ENCODE measurements at places on chromosomes 3 and 15. TPM values are rescaled to one million over a fixed set of nuclear protein-coding genes. Genes with fewer than 3 reads are reported as not detected.

GRCh38 chr3:130548356-130548755, 31.4 kb downstream of the COL6A6 start:
- no peak for DNase-seq

GRCh38 chr15:36856339-36856973, 243.9 kb downstream of the MEIS2 start:
- DNase-seq = no peak

SHC4 gene
- 0.38 TPM for polyA plus RNA-seq

RGMA gene
- polyA plus RNA-seq = 36.5 TPM

GRCh38 chr3:157029365-157029790, 130.6 kb downstream of the CCNL1 start:
- no peak for DNase-seq

DNA sequence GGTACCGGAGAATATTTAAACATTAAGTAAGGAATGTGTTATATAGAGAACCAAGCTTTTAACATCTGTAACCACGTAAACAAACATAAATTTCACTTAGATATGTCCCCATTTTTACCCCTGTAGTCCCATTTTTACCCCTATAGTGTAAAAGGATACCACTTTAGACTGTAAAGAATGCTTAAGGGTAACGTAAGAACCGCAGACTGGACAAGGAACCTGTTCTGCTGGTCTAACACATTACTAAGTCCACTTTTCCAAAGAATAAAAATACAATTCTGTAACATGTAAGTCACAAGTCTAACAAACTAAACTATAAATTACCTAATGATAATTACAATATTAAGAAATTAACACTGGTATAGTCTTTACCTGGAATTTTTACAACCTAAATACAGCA, 2.9 kb downstream of the SLC12A6 start:
- DNase-seq = no peak

WWTR1 gene
- 21.0 TPM for polyA plus RNA-seq

SLC38A3 gene
- polyA plus RNA-seq = 1.3 TPM

DNA sequence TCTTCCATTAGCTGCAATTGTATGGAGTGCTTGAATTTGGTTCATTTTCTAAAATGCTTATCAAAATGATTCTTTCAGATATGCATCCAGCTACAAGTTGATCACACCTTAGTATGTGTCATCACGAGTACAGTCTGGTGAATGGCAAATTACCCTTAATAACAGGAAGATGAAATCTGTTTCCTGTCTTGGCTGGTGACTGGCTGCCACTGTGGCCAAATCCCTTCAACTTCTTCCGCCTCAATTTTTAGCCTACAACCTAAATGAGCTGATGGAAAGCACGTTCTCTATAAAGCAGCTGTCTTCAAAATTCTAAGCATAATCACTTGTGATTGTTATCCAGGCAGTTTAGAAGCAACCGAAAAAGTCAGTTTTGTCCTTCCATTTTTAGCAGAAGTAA, 387.1 kb upstream of the NECTIN3 start:
- no peak for DNase-seq

DNA sequence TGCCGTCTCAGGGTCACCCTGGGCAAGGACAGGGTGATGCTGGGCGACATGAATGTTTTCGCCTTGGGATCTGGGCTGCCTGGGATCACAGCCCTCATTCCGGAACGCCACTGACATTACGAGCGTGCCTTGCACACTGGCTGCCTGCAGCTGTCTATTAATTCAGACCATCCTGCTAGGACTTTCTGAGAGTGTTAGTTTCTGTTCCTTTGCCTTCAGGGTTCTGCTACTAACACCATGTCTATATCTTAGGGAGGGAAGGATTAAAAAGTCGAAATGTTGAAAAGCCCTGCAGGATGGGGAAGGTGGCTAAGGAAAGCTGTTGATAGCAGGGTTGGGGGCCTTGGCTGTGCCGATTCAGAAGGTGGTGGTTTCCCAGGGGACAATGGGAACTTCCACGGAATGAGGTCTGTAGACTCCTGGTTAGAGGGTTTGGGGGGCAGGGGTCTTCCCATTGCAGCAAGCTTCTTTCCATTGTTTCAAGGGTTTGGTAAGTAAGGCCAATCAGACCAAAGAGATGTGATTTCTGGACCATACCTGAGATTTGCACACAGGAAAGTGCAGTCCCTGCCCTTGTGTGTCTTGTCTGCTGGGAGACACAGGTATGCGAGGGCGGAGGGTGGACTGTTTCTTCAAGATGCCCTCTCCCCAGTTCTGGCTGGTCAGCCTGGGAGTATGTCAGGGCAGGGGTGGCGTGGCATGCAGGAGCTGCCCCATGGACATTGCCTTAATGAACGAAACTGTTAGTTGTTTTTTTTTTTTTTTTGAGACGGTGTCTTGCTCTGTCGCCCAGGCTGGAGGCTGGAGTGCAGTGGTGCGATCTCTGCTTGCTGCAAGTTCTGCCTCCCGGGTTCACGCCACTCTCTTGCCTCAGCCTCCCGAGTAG, 50.9 kb downstream of the RGMA start:
- no peak for DNase-seq

GRCh38 chr15:88990185-88990679, 77.1 kb upstream of the MFGE8 start:
- DNase-seq = no peak

DNA sequence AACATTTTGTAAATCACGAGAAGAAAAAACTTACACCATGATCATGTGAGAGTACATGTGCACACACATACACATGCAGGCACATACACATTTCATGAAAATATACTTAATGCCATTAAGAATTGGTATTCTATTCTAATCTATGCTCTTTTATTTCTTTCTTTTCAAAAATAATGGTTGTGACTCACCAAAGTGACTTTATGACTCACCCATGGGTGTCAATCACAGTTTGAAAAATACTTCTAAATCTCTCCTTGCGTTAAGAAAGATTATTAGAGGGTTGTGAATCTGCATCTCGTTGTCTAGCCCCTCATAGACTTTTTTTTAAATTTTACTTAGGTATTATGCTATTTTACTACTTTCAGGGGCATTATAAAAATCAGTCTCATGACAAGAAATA, 254.2 kb downstream of the TUSC7 start:
- DNase-seq = no peak

All from GM23338 (cell line).